ENCODE measurements at places on chromosomes 1 and 21.
A peak's percentile ranks its signal among the peaks of the same experiment; 100 is the strongest.

- no peak for DNase-seq
These were observed 346.7 kb upstream of the ADGRL4 start for GRCh38 chr1:79353224-79353623.

DNA sequence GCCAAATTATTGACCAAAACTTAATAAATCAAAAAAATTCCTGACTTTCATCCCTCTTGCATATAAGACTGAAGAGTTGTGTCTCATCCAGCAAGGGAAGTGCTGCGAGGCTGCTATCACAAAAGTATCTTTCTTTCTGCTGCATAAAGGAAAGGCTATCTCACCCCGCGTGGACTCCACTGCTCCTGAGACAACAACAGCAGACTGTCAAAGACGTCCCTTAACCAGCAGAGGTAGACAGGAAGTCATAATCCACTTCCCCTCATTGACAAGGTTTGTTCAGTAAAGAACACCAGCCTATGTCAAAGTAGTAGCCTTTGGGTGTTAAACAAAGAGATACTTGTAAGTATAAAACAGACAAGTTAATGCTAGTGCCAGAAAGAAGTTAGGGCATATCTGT lies 29.4 kb downstream of the VPS26C start:
- DNase-seq = no peak

GRCh38 chr1:211951856-211952255 lies 83.5 kb downstream of the INTS7 start:
- no peak for DNase-seq

DNA sequence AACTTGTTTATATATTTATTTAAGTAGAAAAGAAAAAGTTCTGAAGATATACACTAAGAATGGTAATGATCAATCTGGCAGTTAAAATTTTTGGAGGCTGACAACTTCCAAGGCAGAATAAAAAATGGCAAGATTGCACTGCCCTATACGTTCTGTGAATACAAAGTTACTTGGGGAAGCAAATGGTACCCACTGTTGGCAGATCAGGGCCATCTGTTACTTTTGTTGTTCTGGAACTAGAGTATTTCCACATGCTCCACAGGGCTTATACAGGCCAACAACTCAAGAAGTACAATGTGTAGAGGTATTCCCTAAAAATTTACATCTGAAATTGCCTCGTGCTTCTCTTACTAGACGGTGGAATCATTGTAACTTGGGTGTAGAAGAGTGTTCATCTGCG lies 53.2 kb downstream of the AHCTF1 start:
- no peak for DNase-seq

DNA sequence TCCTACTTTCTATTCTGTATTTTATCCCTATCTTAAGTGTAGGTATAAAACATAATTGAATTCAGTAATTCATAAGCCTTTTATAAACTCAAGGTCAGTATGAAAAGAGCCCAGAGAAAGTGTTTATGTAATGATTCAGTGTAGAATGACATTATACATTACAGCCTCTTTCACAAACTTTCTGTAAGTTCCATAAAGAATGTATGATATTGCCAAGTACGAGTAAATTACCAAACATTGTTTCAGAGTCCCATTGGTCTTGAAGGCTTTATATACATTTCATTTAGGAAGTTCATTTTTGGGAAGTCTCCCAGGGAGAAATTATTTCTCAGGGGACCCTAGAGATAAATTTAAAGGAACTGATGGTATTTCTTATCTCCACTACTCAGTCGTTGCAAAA lies 37.8 kb upstream of the VAMP3 start:
- no peak for DNase-seq

GRCh38 chr1:183080406-183080805 lies 57.2 kb downstream of the LAMC1 start:
- no peak for DNase-seq

DNA sequence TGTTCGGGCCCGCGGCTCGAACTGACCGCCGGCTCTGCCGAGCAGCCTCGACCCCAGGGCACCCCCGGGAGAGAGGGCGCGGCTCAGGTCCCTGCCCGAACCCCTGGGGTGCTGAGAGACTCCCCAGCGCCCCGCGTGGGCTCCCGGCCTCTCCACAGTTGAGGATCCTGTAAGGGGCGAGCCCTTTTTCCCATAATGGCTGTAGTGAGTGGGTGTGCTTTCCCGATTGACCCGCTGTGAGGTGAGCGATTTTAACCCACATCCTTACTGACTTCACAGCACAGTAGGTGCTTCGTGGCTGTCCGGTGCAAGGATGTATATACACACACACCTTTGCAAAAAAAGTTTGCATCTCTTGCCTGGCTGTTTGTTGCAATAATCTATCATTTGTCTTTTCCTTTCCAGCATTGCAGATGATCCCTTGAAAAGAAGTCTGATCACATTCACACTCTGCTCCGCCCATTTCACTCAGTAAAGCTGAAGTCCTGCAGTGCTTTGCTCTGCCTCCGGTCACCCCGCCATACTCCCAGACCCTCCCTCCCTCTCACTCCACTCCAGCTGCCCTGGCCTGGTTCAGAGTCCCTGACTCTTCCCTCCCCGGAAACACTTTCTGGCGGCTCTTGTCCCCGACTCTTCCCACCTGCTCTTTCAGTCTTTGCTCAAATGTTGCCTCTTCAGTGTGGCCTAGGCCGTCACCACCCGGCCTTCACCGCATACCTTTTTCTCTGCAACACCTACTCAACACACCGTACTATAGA lies 955 bp upstream of the UBE2G2 start:
- no peak for DNase-seq

- no peak for DNase-seq
These were observed 12.0 kb downstream of the SLAMF8 start for GRCh38 chr1:159838715-159839114.

DNA sequence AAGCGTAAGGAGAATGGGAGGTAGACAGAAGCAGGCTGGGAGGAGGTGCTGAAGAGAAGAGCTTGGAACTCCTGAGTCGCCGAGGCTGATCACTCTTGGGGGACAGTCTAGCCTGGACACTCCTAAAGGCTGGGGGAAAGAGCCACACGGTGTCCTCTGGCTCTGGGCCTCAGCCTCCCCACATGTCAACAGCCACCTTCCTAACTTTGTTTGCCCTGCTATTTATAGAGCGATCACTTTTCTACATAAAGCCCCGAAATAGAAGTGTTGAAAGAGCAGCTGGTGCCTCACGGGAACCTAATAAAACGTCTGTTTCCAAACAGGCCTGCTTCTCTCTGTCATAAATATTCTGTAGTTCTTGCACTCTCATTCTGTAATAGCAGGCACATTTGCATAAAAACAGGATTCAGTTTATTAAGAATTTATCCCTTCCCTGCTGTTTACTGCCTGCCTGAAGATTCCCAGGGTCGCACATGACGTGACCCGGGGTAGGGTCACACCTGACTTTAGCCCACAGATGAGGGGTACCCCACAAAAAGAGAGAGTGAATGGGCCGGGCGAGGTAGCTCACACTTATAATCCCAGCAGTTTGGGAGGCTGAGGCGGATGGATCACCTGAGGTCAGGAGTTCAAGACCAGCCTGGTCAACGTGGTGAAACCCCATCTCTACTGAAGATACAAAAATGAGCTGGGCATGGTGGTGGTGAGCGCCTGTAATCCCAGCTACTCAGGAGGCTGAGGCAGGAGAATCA lies 212.5 kb downstream of the TOMM20 start:
- DNase-seq = no peak

GRCh38 chr1:111275079-111275478 lies 15.6 kb upstream of the CHIA start:
- DNase-seq = no peak

DNA sequence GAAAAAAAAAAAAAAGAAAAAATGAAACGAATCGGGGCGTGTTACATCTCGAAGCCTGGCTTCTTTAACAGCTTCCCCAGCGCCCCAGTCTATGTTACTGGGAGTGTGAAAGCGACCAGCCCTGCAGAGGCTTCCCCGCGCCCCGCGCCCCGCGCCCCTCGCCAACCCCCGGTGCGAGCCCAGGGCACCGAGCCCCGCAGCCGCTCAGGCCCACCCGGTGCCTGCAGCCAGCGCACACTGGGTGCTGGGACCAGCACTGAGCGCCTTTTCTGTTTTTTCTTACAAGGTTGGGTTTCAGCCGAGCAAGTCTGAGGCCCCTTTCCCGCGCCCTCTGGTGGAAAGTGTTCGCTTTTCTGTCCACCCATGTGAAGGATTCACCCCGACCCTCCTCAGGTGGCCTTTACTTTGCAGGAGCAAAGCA lies 42.1 kb upstream of the ZNF496 start:
- peak; percentile 54 for DNase-seq

DNA sequence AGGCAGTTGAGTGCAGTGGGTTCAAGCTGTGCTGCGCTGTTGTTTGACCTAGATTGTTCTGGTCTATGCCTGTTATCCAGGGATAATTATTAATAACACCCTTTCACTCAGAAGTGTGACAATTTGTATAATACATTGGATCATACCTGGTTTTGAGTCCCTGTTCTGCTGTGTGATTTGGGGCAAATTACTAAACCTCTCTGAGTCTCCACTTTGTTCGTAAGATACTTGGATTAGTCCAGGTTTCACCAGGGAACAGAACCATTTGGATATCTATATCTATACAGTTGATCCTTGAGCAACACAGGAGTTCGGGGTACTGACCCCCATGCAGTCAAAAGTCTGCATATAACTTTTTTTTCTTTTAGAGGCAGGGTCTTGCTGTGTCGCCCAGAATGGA lies 2.3 kb downstream of the NENF start:
- no peak for DNase-seq

DNA sequence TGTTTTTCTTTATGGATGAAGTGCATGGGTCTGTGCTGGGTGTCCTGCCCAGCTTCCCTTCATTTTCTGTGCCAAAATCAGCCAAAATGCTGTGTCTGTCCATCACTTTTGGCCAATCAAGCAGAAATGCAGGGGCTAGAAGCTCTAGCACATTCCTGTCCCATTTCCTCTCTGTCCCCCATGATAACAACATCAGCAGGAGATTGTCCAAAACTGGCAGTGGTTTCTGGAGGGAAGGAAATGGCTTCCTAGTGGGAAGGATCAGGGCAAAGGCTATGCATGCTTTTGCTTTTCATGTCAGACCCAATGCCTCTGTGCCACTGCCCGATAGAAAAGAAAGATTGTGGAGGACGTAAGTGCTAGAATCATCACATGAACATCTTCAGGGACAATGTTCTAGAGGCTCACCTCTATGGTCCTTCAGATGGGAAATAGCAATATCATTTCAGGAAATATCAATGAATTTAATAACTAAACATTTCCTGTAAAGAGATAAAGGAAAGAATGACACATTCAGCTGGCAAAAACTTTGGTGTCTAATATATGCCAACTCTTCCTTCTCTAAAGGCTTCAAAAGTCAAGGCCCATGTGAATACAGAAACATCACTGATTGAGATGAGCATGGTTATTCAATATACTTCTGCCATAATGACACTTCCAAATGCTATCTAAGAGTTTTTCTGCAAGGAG lies 107.5 kb downstream of the SETD4 start:
- no peak for DNase-seq

GRCh38 chr1:73040811-73041210 lies 758.5 kb upstream of the NEGR1 start:
- DNase-seq = no peak

GRCh38 chr1:201468844-201469644 lies at the start of gene PHLDA3:
Gene PHLDA3, minus strand, starts transcription at chr1:201469188. Its CDS starts 402 bp downstream, at chr1:201468786.
- DNase-seq = peak; percentile 40

DNA sequence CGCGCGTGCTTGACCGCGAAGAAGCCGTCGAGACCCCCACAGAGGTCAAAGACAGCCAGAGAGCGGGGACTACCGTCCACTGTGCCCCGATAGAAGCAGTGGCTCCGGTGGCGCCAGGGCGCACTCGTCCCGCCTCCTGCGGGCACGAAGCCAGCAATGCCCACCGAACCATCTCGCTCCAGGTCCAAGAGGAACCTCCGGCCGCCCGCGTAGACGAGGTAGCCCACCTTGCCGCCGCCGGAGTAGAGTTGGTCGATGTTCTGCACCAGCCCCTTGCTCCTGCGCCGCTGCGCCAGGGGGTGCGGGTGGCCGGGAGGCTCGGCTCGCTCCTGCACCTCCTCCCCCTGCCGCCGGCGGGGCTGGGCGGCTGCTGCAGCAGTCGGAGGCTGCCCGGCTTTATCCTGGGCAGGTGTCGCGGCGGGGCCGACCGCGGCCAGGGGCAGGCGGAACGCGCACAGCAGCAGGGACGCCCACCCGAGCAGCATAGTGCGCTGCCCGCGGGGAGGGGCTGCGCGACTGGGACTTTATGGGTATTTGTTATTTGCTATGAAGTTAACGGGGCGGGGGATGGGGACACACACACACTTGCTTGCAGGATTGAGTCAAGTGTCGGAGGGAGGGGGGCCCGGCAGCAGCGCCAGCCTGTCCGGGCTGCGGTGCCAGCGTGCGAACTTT lies 844 bp downstream of the ADAMTS5 start:
- no peak for DNase-seq

DNA sequence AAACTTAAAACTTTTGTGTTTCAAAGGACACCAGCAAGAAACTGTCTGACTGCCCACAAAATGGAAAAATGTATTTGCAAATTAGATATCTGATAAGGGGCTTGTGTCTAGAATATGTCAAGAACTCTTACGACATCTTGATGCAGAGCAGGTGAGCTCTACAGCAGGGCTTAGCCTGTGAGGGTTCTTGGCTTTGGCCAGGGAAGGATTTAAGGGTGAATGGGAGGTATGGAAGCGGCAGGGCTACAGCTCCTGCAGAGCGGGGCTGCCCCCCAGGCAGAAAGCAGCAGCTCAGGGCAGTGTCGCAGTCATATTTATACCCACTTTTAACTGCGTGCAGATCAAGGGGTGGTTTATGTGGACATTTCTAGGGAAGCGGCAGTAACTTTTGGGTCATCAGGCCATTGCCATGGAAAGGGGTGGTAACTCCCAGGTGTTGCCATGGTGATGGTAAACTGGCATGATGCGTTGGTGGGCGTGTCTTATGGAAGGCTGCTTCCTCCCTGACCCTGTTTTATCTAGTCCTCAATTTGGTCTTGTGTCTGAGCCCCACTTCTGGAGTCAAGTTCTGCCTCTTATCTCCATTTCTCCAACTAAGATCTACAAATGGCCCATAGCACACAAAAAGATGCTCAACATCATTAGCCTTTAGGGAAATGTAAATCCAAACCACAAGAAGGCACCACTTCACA lies 23.2 kb downstream of the MORN1 start:
- DNase-seq = no peak

DNA sequence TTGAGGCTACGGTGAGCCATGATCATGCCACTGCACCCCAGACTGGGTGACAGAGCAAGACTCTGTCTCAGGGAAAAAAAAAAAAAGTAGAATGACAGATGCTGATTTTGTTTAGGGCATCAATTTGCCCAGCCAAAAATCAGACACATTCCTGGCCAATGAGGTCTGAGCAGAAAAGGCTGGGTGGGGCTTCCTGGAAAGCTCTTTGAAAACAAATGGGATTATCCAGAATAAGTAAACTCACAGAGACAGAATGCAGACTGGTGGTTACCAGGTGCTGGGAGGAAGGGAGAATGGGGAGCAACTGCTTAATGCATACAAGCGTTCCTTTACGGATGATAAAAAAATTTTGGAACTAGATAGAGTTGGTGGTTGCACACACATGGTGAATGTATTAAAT lies 10.1 kb upstream of the CITED4 start:
- DNase-seq = no peak
